ENCODE measurements at places on chromosomes 5 and 9.

GRCh38 chr9:6922680-6923079 is 164.9 kb downstream of the KDM4C start:
- no peak for DNase-seq

GRCh38 chr9:21326526-21327139 is 8.6 kb downstream of the KLHL9 start:
- peak; percentile 71 for DNase-seq

- DNase-seq = no peak
Observed at GRCh38 chr5:13498279-13498678, 446.2 kb downstream of the DNAH5 start.

- peak; percentile 4 for DNase-seq
Observed at GRCh38 chr9:16154521-16155078, 601.8 kb downstream of the CCDC171 start.

DNA sequence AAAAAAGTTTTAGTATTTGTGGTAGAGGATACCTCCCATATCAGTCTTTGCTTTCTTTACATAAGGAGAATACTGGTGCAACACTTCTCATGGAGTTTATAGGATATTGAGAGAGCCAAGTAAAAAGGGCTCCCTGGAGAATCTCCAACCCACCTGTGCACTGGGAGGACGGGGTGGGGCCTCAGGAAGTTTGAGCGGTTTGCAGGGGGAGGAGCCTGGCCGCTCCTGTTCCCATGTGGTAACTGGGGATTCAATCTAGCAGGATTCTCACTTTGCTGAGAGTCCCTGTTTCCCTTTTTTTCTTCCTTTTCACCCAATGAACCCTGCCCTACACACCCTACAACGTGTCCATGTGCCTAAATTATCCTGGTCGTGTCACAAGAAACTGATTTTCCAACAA is 82.8 kb downstream of the APTX start:
- DNase-seq = no peak

DNA sequence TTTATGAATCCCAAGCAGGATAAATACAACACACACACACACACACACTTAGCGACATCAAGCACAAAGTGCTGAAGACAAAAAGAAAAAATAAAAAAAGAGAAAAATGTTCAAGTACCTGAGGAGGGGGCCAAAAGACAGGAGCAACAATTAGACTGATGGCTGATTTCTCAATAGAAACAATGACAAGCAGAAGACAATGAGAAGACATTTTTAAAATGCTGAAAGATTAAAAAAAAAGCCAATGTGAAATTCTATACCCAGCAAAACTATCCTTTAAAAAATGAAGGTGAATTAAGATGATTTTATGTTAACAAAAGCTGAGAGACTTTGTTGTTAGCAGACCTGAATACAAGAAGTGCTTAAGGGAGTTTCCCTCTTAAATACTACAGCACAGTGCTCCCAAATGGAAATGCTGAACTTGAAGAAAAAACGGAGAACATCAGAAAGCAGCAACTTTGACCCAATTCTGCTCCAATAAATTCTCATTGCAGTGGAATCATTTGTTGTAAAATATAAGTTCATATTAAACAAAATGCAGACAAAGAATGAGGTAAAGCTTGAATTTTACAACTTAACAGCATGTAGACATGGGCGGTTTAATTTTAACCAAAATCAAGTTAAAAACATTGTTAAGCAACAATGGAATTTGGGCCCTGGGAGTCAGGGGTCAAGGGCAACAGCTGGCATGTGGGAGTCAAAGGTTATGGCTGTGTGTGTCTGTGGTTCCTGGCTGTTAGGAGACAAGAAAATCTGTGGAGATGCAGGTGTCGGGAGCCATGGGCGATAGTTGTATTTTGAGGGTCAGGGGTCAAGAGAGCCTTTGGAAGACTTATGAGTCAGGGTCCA is 776 bp upstream of the RANBP17 start:
- DNase-seq = no peak

- DNase-seq = no peak
Observed at GRCh38 chr9:110777196-110777875, 108.7 kb downstream of the MUSK start.

GRCh38 chr9:133126697-133127339 is 5.8 kb upstream of the RALGDS start:
- DNase-seq = no peak

DNA sequence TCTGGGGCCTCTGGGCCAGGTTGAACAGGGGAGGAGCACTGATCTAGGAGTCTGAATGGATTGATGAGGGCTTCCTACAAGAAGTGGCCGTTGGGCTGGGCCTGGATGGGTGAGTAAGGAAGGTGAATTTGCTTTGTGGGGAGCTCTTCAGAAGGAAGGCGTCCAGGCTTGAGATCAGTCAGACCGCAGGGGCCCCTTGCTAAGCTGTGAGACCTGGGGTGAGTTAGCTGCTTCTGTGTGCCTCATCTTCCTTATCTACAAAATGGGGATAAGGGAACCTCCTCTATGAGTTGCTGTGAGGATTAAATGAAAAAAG is 1.1 kb upstream of the SYNPO start:
- DNase-seq = no peak

GRCh38 chr5:93421468-93421867 is 159.6 kb downstream of the NR2F1-AS1 start:
- DNase-seq = no peak

GRCh38 chr5:9479361-9479760 is 66.5 kb downstream of the SEMA5A start:
- no peak for DNase-seq

DNA sequence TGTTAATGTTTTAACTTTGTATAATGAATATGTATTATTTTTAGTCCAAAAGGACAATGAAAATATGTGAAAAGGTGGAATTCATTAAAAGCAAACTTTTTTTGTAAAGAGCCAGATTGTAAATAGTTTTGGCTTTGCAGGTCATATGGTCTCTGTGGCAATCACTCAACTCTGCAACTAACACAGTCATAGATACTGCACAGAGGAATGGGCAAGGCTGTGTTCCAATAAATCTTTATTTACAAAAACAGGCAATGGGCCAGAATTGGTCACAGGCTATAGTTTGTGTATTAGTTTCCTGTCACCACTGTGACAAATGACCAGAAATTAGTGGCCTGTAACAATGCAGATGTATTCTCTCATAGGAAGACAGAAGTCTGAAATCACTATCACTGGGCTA is 125.4 kb upstream of the PTCH1 start:
- no peak for DNase-seq

DNA sequence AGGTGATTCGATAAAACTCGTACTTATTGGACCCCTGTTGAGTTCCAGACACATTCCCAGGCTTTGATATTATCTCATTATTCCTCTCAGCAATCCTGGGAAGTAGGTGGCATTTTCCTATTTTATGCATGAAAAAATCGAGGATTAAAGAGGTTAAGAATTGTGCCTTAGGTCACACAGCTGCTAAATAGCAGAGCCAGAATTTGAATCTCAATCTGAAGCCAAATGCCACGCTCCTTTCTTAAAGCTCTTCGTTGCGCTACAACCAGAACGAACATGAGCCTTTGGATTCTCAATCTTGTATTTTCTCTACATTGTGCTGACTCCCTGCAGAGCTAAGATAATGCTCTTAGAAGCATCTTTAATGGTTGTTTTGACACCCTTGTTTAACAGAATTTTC is 527.8 kb upstream of the TLE4 start:
- DNase-seq = no peak

- DNase-seq = no peak
Observed at GRCh38 chr9:114829574-114830440, 24.0 kb upstream of the TNFSF15 start.

- DNase-seq = no peak
Observed at GRCh38 chr5:169686137-169686536, 49.1 kb downstream of the DOCK2 start.

- no peak for DNase-seq
Observed at GRCh38 chr5:54825005-54825404, 160.4 kb downstream of the ESM1 start.

GRCh38 chr9:12933957-12934356 is 159.1 kb downstream of the LURAP1L start:
- DNase-seq = no peak

- DNase-seq = no peak
Observed at GRCh38 chr9:88494983-88495721, 39.8 kb upstream of the NXNL2 start.

DNA sequence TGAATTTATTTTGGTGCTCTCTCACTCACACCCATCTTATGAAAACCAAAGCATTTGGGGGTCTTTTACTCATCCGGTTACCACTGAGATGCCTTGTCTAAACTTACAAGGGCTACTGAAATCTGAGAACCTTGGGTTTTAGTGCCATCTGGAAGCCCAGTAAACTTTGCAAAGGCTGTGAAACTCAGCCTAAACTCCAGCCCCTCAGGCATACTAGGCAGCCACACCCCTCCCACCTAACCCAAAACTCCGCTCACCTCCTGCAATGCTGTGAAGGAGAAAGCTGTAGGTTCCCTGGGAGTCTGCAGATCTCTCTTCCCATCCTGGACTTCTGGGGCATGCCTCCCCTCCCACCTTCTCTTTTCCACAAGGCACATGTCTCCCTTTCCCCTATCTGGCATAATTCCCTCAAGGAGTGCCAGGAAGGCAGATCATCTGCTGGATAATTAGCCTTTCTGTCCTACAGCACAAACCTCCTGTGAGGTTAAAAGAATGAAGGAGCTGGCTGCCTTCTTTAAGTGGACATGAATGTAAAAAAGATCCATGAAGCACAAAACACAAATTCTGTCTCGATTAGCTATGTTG is 71.5 kb upstream of the ANXA1 start:
- no peak for DNase-seq

DNA sequence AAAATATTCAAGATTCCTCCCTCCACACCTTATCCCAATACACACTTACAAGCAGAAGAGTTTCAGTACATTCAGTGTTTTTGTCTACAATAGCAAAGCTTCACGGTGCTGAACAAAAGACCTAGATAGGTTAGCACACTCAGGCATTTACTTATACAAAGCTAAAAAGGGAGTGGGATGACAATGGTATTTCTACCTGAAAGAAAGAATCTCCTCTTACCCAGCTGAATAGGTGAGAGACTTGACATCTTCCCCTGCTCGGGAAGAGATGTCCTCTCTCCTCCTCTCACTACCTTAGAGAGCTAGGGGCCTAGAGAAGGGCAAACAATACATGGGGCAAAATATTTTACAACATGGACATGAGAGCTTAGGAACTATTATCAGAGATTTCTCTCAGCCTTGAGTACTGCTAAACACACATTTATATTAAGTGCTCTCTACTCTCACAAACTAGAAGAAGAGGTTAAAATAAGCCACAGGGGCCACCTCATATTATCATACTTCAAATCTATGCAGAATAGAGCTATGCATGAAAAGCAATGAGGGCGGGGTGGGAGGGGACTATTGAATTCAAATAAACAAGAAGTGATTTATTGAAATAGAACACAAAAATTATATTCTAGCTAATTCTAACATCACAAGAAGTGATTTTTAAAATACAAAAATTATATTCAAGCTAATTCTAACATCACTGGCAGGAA is 38.6 kb upstream of the RNF38 start:
- no peak for DNase-seq

- peak; percentile 22 for DNase-seq
Observed at GRCh38 chr5:101678481-101679193, 617.4 kb downstream of the SLCO4C1 start.

DNA sequence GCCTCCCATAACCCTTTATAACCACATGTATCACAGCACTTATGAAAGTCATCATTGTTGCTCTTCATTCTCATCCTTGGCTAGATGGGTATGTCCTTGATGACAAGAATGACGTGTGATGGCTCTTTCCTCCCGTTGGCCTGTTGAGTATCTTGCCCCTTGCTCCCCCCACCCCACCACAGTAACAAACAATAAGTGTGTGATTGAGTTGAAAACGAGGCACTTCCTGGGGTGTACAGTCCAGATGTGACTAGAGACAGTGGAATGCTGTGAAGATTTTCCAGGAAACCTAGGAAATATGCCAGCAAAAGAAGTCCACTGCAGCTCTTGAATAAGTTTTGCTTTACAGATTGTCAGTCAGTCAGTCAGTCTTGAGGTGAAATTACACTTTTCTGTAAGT is 262.5 kb downstream of the ELAVL2 start:
- no peak for DNase-seq

GRCh38 chr9:88221105-88221504 is 82.8 kb upstream of the SPATA31C2 start:
- DNase-seq = no peak

- DNase-seq = no peak
Observed at GRCh38 chr5:107893642-107894041, 222.9 kb upstream of the EFNA5 start.

DNA sequence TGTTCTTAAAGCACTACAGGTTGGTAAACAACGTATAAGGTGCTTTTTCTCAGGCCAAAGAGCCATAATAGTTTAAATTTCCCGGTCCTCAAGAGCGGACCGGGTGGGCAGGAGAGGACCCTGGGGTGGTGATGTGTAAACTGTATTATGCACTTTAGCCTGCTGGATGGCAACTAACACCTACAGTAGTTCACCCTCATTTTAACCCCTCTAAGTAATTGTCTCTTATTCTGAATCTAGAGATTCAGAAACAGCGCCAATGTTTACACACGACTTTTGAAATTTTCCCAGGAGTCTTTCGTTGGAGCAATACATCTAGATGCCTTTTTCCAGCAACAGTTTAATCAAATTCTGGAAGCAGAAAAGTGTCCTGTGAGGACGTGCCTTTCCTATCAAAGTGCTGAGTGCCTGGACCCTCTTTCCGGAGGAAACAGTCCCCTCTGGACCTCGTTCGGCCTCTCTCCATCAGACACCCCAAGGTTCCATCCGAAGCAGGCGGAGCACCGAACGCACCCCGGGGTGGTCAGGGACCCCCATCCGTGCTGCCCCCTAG is 676 bp upstream of the OCLN start:
- no peak for DNase-seq

- DNase-seq = no peak
Observed at GRCh38 chr5:41191249-41191648, 22.1 kb downstream of the C6 start.

DNA sequence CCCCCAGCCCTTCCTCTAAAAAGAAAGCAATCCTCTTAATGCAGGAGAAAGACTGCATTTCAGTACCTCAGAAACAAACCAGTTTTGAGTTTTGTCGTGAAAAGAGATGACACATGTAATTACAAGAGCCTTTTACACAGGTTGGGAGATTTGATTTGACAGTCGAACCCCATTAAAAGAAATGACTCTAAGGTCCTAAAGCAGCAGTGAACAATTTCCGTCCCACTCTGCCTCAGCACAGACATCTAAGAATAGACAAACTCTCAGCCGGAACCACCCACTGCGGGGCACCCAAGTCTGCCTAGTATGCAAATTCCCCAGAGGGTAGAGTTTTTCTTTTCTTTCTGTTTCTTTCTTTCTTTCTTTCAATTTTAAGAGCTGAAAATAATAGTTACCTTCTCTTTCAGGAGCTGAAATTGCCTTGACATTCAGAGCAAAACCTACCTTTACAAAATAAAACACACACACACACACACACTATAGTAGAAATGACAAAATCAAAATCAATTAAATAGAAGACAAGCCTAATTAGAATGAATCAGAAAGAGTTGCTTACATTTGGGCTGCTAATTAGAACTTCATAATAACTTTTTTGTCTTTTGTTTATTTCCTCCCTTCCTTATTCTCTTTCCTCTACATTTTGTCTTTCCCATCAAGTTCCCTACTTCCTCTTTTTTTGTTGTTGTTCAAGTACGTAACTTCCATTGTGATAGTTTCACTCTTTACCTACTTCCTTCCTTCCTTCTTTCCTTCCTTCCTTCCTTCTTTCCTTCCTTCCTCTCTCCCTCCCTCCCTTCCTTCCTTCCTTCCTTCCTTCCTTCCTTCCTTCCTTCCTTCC is 65.1 kb downstream of the BASP1 start:
- DNase-seq = no peak

Data from CD4-positive, alpha-beta T cell treated with Interleukin-21 for 1 hour (primary cell).